ENCODE measurements at places on chromosomes 4 and X. TPM values are rescaled to one million over a fixed set of nuclear protein-coding genes. Genes with fewer than 3 reads are reported as not detected.

The XAGE1A gene
- not detected for total RNA-seq

The TMEM187 gene
- 7.4 TPM for total RNA-seq

The RAB33A gene
- total RNA-seq, result 0.93 TPM

The IL1RAPL1 gene
- 0.78 TPM for total RNA-seq

The CLTRN gene
- 2.9 TPM for total RNA-seq

The VCX gene
- 0.54 TPM for total RNA-seq

The ANOS1 gene
- total RNA-seq, result 57.3 TPM

The MAGEA1 gene
- not detected for total RNA-seq

The SERPINA7 gene
- not detected for total RNA-seq

The CACNA1F gene
- 0.21 TPM for total RNA-seq

GRCh38 chrX:140572724-140573123 lies 67.9 kb upstream of the SOX3 start:
- no peaks in the 10 kb centered on the region for H3K4me1 ChIP-seq
- H3K27me3 ChIP-seq, result no peaks in the 10 kb centered on the region
- H3K27ac ChIP-seq, result no peak overlapping the region
- H3K4me3 ChIP-seq, result no peak overlapping the region
- peak; percentile 62 for DNase-seq
- no peaks in the 10 kb centered on the region for H3K36me3 ChIP-seq

GRCh38 chr4:82792912-82793649 lies 5.5 kb downstream of the SCD5 start:
- no peak overlapping the region for H3K4me3 ChIP-seq
- H3K27me3 ChIP-seq, result no peaks in the 10 kb centered on the region
- H3K36me3 ChIP-seq, result no peaks in the 10 kb centered on the region
- peaks cover 30% of the 10 kb centered on the region for H3K4me1 ChIP-seq

DNA sequence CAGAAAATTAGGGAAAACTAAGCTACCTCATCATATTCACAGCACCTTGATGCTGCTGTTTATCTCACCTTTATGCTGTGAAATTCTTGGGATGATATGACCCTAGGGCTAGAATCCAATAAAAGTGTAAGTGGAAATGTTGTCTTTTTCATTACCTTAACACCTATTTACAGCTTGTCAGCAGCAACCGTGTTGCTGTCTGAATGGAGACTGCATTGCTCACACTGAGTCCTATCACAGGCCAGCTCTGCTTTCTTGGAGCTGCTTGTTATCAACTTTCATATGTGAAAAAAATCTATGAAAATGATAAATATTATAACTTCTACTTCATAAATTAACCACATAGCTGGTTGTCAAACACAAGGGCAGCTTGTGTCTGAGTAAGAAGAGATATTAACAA lies 789.5 kb downstream of the TECRL start:
- no peaks in the 10 kb centered on the region for H3K27me3 ChIP-seq
- no peak for DNase-seq
- H3K36me3 ChIP-seq, result no peaks in the 10 kb centered on the region
- no peak overlapping the region for H3K27ac ChIP-seq
- no peak overlapping the region for H3K4me3 ChIP-seq

DNA sequence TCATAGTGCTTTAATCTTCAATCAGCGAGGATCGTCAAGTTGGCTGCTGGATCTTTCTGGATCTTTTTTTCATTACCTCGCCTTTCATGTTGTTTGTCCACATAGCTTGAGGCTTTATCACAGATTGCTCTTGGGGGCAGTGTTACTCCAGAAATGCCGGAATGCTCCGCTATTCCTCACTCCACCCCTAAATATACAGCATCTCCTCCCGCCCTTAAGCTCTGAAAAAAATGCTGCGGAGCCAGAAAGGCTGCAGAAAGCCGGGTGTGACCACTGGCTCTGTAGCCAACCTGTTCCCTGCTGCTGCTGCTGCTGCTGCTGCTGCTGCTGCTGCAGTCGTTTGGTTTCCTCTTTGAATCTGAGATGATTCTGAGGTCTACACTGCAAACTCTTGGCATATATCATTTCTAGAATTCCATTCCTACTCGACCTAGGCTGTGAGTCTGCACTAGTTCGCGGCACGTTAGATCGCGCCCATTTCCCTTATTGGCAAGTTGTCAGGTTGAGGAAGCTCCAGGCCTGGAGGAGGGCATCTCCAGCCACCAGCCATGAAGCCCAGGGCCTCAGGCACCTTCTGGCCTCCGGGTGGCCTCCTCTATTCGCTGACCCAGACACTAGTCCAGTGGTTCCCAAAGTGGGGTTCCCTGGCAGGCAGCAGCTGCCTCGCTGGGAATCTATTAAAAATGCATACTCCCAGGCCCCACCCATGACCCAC lies 34.2 kb downstream of the WDR13 start:
- no peaks in the 10 kb centered on the region for H3K36me3 ChIP-seq
- peak; percentile 85 for DNase-seq
- H3K27me3 ChIP-seq, result no peaks in the 10 kb centered on the region
- H3K27ac ChIP-seq, result no peak overlapping the region
- no peaks in the 10 kb centered on the region for H3K4me1 ChIP-seq

DNA sequence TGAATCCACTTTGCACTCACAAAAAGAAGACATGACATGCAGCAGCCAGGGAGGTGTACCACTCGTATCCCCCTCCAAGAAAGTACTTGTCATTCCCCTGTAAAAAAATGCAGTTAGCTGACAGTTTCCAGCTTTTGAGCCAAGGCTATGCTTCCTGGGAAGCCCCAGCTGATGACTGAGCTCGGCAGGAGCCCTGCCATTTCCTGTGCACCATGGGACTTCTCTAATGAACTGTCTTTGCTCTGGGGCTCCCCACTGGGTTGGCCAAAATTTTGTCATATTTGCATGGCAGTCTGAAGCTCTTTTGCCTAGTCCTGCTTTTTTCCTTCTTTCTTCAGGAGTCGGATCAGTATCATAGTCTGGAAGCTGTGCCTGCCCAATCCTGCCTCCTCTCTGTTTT lies 104.5 kb upstream of the MAOA start:
- H3K27me3 ChIP-seq, result no peaks in the 10 kb centered on the region
- H3K4me1 ChIP-seq, result peaks cover 2% of the 10 kb centered on the region
- H3K4me3 ChIP-seq, result no peak overlapping the region
- DNase-seq, result no peak
- H3K36me3 ChIP-seq, result no peaks in the 10 kb centered on the region
- no peak overlapping the region for H3K27ac ChIP-seq

- no peaks in the 10 kb centered on the region for H3K36me3 ChIP-seq
- H3K27me3 ChIP-seq, result no peaks in the 10 kb centered on the region
- peak; percentile 2 for DNase-seq
- H3K27ac ChIP-seq, result no peak overlapping the region
These were observed 178.7 kb downstream of the FMR1NB start for GRCh38 chrX:148159796-148160195.

DNA sequence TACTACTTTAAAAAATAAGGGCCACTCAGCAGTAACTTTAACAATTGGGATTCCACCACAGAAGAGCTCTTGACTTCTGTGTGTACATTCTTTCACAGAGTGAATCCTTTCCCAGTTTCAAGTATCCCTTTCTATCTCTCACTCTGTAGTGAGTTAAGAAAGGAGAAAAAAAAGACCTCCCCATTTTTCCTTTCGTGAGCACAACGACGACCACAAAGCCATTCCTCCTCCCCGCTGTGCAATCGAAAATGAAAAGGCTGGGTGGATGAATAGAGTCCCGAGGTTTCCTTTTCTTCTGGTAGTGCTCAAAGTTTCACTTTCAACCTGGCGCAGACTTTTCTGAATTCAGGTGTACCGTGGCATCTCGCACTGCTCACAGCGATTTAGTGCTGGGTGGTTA lies 58.0 kb downstream of the TAB3 start:
- H3K27me3 ChIP-seq, result no peaks in the 10 kb centered on the region
- H3K4me3 ChIP-seq, result no peak overlapping the region
- no peaks in the 10 kb centered on the region for H3K36me3 ChIP-seq
- DNase-seq, result no peak
- H3K4me1 ChIP-seq, result no peaks in the 10 kb centered on the region
- no peak overlapping the region for H3K27ac ChIP-seq

- peak; percentile 60 for DNase-seq
- no peaks in the 10 kb centered on the region for H3K4me1 ChIP-seq
- no peak overlapping the region for H3K27ac ChIP-seq
- H3K4me3 ChIP-seq, result peak overlapping the region; percentile 21
These were observed 9.0 kb upstream of the INTU start for GRCh38 chr4:127623797-127624083.

DNA sequence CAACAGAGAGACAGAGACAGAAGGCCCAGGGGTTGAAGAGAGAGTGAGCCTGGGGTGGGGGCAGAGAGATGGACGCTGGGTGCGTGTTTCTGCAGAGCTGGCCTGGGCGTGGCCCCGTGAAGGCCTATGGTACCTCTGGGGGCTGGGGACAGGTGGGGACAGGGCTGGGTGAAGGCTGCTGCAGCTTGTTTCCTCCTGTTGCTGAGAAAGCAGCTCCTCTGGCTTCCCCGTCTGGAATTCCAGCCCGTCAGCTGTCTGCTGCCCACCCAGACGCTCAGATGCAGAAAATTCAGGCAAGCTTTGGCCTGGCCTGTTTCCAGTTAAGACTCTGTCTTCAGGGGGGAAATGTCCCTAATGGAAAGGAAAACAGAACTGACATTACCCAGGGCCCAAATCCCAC lies 76.8 kb upstream of the PSAPL1 start:
- no peaks in the 10 kb centered on the region for H3K27me3 ChIP-seq
- no peak overlapping the region for H3K27ac ChIP-seq
- H3K4me3 ChIP-seq, result no peak overlapping the region
- H3K4me1 ChIP-seq, result no peaks in the 10 kb centered on the region

DNA sequence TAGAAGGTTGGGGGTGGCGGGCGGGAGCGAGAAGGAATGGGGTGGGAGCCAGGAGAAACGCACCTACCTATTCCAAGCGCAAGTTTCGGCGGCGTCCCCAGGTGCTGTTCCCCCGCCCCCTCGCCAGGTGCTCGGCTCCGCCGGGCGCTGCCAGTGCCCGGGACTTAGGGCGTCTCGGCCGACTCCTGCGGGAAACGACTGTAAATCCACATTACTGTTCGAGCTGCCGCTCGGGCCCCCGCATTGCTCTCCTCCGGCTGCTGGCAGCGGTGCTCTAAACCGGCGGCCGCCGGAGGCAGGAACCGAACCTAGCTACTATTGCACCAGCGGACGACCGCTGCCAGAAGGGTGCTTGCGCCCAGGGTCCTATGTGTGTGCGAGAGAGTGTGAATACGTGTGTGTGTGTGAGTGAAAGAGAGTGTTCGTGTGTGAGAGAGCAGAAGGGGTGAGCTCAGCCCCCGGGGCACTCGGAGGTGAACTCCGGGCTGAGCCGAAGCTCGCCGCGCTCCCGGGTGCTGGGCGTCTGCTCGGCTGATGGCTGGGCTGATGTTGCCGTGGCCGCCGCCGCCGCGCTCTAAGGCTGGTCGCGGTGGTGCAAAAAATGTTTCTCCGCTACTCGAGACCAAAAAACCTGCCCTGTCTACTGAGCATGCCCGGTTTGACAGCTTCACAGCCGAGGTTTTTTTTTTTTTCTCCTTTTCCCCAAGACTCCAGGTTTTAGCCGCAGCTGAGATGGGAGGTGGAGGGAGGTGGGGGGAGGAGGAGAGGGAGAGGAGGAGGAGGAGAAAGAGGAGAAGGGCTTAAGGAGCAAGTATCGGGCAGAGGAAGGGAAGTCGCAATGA lies 115.7 kb upstream of the TEX13C start:
- H3K27ac ChIP-seq, result peak overlapping the region; percentile 10
- H3K27me3 ChIP-seq, result no peaks in the 10 kb centered on the region
- H3K36me3 ChIP-seq, result no peaks in the 10 kb centered on the region
- peak; percentile 65 for DNase-seq
- no peaks in the 10 kb centered on the region for H3K4me1 ChIP-seq

DNA sequence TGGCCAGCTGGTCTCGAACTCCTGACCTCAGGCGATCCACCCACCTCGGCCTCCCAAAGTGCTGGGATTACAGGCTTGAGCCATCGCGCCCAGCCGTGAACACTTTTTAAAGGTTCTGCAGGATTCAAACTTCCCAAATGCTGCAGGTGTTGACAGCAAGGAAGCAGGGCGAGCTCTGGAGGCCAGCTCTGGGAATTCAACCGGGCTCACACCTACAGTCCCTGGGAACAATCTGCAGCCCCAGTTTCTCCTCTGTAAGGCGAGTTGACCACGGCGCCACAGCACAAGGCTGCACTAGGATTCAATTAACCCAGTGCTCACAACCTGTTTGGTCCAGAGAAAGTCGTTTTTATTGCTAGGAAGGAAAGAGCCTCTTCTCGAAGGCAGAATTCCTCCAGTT lies 1.6 kb downstream of the MTNR1A start:
- H3K4me3 ChIP-seq, result no peak overlapping the region
- no peaks in the 10 kb centered on the region for H3K27me3 ChIP-seq
- H3K4me1 ChIP-seq, result peaks cover 16% of the 10 kb centered on the region
- no peaks in the 10 kb centered on the region for H3K36me3 ChIP-seq
- H3K27ac ChIP-seq, result no peak overlapping the region

GRCh38 chr4:24675721-24676389 lies 91.5 kb upstream of the DHX15 start:
- no peaks in the 10 kb centered on the region for H3K4me1 ChIP-seq
- no peaks in the 10 kb centered on the region for H3K36me3 ChIP-seq
- no peak for DNase-seq
- no peaks in the 10 kb centered on the region for H3K27me3 ChIP-seq
- no peak overlapping the region for H3K4me3 ChIP-seq
- H3K27ac ChIP-seq, result no peak overlapping the region

- H3K27me3 ChIP-seq, result no peaks in the 10 kb centered on the region
- no peak for DNase-seq
- H3K36me3 ChIP-seq, result no peaks in the 10 kb centered on the region
- H3K27ac ChIP-seq, result no peak overlapping the region
- H3K4me1 ChIP-seq, result no peaks in the 10 kb centered on the region
These were observed 110.1 kb downstream of the USP46 start for GRCh38 chr4:52548818-52549570.

- H3K4me3 ChIP-seq, result no peak within 1 kb of the TSS
- peaks cover 11% of the 10 kb centered on the region for H3K4me1 ChIP-seq
- peak; percentile 24 for DNase-seq
- no peaks in the 10 kb centered on the region for H3K36me3 ChIP-seq
These were observed at the start of gene SPOCK3 for GRCh38 chr4:167234316-167234881. SPOCK3 (minus strand) TSS chr4:167234494.

DNA sequence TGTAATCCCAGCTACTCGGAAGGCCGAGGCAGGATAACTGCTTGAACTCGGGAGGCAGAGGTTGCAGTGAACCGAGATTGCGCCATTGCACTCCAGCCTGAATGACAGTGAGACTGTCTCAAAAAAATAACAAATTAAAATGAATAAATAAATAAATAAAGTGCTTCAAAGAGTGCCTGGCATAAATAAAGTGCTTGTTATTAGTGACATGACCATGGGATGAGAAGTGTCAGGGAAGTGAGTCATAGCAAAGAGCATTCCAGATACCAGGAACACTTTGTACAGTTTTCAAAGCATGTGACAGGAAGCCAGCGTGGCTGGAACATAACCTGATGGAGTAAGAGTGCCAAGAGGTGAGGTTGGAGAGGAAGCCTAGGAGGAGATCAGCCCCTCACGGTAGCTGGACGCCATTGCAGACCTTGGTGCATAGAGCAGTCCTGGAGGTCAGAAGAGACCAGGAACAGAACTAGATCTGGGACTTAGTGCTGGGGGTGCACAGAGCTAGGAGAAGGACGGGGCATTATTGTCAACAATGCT lies 6.0 kb upstream of the WDR13 start:
- peak overlapping the region; percentile 27 for H3K27ac ChIP-seq
- H3K27me3 ChIP-seq, result no peaks in the 10 kb centered on the region
- no peaks in the 10 kb centered on the region for H3K4me1 ChIP-seq
- H3K4me3 ChIP-seq, result no peak overlapping the region
- H3K36me3 ChIP-seq, result no peaks in the 10 kb centered on the region
